ENCODE measurements at places on chromosomes 5 and 9.

GRCh38 chr5:90488791-90489190, 14.1 kb downstream of the POLR3G start:
- DNase-seq: no peak

DNA sequence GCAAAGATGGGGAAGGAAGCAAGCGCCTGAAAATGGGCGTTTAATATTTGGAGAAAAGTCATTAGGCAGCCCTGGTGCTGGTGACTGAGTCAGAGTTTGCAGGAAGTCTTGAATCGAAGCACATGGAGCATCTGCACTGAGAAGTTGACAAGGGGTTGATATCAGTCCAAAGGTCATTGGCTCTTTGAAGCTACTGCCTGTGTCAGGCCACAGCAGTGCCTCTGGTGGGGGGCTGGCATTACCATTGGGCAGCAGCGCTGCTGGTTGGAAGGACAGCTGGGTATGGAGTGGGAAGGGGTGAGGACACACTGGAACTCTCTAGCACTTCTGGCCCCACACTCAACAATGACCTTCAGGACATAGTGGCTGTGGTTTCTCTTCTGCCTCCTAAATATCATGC, 150.4 kb upstream of the ERCC6L2 start:
- DNase-seq: no peak

GRCh38 chr5:89981878-89982773, 427.4 kb downstream of the CETN3 start:
- no peak for DNase-seq

- no peak for DNase-seq
Measured at GRCh38 chr5:6185574-6185973, 192.8 kb downstream of the MED10 start.

DNA sequence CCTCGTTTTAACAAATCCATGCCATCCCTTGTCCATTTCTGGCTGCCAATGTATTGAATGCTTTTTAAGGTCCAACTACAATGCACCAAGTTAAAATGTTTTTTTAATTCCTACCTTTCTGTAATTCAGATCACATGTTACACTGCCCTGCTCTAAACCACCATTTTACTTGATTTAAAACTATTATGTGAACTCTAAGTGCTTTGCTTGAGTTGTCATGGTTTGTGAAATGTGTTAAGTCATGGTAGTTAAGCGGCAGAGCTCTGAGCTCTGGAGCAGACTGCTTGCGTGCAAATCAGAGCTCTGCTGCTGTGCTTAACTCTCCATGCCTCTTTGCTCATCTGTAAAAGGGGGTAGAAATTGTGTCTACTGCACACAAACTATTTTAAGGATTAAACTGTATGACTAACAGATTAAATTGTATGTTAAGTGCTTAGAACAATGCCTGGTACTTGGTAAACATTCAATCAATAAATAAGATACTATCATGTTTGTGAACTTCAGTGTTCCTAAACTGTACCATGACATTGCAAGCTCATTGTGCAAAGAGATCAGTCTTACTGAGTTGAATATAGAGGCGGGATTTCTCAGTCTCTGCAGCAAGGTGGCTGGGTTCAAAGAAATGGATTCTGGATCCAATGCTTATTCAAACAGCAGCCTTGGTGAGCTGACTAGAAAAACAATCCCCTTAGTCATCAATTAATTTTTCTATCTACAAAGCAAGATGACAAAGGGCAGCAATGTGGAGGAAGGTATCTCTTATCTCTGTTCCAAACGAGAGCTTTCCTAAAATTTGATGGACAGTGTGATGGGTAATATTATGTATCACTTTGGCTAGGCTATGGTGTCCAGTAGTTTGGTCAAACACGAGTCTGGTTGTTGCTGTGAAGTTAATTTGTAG, 16.1 kb upstream of the CMBL start:
- peak; percentile 26 for DNase-seq

DNA sequence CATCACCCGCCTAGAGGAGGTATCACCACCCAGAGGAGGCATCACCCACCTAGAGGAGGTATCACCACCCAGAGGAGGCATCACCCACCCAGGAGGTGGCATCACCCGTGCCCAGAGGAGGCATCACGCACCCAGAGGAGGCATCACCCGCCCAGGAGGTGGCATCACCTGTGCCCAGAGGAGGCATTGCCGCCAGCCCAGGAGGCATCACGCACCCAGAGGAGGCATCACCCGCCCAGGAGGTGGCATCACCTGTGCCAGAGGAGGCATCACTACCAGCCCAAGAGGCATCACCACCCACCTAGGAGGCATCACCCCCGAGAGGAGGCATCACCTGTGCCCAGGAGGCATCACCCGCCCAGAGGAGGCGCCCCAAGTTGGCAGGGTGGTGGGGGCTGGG, 2.6 kb downstream of the NOTCH1 start:
- DNase-seq: no peak

- DNase-seq: no peak
Measured at GRCh38 chr9:117868594-117868993, 164.4 kb downstream of the TLR4 start.

GRCh38 chr5:166540156-166540555, 1751.3 kb upstream of the WWC1 start:
- DNase-seq: peak; percentile 30

- DNase-seq: no peak
Measured at GRCh38 chr9:113269355-113269754, 6.0 kb downstream of the CDC26 start.

DNA sequence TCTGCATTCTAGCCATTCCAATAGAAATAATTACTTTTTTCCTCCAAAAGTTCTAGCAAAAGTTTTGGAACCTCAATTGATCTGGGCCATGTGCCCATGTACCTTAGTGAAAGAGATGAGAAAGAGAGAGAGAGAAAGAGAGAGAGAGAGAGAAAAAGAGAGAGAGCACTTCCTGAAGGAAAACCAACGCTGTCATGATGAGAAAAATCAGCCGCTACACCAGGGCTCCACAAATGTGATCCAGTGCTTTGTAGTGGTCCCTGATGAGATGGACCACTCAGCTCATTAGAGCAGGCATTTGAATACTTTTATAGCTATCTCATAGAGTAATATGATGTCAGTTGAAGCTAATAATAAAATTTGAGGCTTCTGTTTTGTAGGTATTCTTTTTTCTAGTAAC, 7.7 kb upstream of the GAS1 start:
- DNase-seq: no peak

- DNase-seq: peak; percentile 79
Measured at GRCh38 chr9:77177894-77178794, 810 bp downstream of the VPS13A start.

GRCh38 chr9:120676767-120677402, 37.4 kb downstream of the MEGF9 start:
- no peak for DNase-seq

DNA sequence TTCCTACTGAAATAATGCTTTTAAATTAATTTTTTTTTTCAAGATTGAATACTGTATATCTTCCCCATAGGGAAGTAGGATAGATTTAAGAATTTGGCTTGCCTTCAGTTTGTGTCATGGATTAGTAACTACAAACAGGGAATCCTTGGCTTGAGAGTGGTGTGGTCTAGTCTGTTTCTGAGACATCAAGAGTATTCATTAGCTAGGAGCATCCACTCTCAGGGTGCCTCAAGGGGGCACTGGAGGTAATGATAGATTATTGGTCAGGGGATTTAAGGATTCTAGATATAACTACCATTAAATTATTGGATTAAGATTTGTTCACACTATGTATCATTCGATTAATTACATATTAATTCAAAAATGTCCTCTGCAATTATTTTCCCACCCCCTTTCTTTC, 91.8 kb upstream of the TXNDC8 start:
- no peak for DNase-seq

- no peak for DNase-seq
Measured at GRCh38 chr5:147939431-147940114, 33.2 kb upstream of the C5orf46 start.

DNA sequence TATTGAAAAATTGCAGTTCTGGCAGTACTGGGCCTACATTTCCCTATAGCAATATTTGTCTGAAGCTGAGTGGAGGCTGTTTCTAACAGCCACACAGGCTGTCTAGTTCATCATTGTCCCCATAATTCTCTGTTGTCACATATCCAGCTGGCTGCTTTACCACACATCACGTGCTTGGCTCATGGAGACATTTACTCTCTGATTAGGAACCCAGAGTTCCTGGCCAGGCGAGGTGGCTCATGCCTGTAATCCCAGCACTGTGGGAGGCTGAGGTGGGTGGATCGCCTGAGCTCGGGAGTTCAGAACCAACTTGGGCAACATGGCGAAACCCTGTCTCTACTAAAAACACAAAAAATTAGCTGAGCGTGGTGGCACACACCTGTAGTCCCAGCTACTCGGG, 81.4 kb downstream of the PGM5 start:
- DNase-seq: no peak

DNA sequence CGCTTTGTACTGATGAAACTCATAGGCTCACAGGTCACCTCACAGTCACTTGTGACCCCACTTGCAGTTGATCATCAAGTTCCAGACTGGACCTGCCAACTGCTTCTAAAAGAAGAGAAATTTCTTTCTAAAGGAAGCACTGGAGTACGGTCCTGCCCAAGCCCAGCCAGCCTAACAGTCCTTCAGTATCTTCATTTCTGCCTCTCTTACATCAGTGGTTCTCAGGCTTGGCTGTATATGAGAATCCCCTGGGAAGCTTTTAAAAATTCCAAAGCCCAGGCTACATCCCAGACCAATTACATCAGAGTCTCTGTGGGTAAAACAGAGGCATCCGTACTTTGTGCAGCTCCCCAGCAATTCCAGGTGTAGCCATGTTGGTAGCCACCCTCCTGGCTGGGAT, 282.1 kb downstream of the NFIB start:
- DNase-seq: no peak

- no peak for DNase-seq
Measured at GRCh38 chr5:966941-967340, 41.7 kb upstream of the NKD2 start.

- DNase-seq: peak; percentile 41
Measured at GRCh38 chr5:177430140-177430951, 3.9 kb downstream of the GRK6 start.

DNA sequence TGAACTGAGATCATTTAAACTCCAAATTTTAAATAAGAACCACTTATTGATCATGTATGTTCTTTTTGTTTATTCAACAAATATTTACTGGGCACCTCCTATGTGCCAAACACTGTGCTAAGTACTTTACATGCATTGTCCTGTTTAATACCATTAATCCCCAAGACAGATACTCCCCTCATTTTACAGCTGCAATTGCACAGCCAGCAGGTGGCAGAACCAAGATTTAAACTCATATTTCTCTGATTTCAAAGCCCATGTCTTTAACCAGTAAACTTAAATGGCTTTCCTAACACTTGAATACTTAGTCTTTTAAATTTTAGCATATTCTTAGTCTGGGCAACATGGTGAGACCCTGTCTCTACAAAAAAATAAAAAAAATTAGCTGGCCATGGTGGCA, 43.4 kb upstream of the KIAA1958 start:
- DNase-seq: no peak

GRCh38 chr5:2538169-2538568, 213.3 kb downstream of the IRX2 start:
- DNase-seq: peak; percentile 75

DNA sequence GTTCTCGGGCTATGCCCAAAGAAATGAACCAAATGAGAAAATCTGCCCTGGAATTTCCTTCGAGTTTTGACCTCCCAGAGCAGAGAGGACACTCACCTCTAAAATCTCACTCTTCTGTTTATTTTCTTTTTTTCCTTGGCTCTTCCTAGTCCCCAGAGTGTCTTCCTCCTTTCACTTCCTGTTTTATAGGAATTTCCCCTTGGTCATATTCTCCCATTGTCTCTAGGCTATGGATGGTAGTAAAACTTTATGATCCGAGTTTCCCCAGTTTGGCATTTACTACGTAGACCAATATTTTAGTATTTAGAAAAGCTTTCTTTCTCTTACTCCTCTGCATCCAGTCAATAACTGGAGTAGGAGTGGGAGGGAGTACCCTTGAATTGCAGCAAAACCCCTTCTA, 354.5 kb upstream of the ZNF608 start:
- DNase-seq: no peak

- peak; percentile 79 for DNase-seq
Measured at GRCh38 chr5:148443998-148444397, 60.2 kb downstream of the FBXO38 start.

GRCh38 chr5:43609752-43610151, 6.8 kb downstream of the NNT start:
- no peak for DNase-seq

GRCh38 chr5:107248066-107248695, 422.6 kb downstream of the EFNA5 start:
- peak; percentile 90 for DNase-seq

GRCh38 chr9:125437771-125438221, 176.2 kb downstream of the GAPVD1 start:
- no peak for DNase-seq

- peak; percentile 70 for DNase-seq
Measured at GRCh38 chr5:13218518-13218917, 726.0 kb downstream of the DNAH5 start.

DNA sequence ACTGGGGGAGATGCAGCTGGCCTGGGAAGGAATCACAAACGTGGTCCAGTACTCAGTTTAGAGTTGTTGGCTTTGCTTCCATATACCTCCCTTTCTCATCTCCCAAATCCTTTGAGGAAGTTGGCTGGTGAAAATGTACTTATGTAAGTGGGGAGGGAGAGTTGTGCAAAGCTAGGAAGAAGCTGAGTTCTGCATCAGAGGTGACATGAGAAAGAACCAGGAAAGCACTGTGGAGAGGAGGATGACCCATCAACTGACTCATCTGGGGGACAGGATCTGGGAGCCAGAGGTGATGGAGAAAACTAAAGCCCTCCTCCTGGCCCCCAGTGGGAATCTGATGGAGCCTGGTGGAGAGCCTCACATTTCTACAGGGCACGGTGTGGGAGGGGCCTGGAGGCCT, 16.2 kb downstream of the KCNMB1 start:
- DNase-seq: no peak

- DNase-seq: no peak
Measured at GRCh38 chr5:34722183-34722582, 66.1 kb downstream of the RAI14 start.

Data from endodermal cell (in vitro differentiated cells).